ENCODE measurements at places on chromosomes 2 and 18.
A peak's percentile ranks its signal among the peaks of the same experiment; 100 is the strongest.

DNA sequence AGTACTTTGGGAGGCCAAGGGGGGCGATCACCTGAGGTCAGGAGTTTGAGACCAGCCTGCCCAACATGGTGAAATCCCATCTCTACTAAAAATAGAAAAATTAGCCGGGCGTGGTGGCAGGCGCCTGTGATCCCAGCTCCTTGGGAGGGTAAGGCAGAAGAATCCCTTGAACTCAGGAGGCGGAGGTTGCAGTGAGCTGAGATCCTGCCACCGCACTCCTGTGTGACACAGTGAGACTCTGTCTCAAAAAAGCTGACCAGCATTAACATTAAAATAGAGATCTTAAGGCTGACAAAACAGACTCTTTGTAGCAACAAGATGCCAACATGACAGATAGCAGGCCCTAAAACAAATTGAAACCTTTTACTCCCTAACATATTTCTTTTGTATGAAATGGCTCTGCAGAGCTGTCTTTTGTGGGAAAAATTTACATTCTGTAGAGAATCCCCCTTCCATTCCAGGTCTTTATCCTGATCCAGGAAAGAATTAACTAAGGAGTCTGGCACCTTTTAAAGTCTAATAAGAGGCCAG, 213.9 kb downstream of the RAB3GAP1 start:
- no peak for DNase-seq

DNA sequence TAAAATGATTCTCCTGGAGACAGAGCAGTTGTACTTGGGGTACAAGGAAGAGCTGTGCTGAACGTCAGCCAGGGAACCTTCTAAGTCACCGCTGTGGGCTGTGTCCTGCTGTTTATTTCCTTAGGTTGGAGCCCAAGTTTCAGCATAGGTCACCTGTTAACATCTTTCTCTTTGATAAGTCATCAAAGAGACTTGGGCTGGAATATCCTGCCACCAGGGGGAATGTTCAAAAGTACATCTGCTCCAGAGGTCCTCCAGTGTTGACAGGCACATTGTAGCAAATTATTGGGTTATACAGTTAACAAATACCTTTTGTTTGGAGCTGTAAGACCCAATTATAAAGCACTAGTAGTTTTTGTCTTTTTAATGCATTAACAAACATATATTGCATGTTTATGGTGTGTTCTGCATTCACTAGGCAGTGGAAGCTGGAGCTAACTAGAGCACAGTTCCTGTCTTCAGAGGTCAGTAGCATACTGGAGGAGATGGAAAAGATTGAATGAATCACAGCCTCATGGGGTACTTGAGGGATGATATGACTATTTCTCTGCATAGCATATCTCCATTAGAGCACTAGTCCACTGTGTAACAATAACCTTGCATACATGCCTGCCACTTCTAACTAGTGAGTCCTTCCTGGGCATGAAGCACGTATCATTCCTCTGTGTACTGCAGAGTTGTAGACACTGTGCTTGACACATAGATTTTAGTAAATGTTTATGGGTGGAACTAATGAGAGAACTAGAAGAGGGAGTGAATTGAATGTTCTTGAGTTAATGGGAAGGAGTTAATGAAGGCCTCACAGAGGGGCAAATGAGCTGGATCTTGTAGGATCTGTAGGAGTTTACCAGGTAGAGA, 182.1 kb downstream of the AGAP1 start:
- no peak for DNase-seq

DNA sequence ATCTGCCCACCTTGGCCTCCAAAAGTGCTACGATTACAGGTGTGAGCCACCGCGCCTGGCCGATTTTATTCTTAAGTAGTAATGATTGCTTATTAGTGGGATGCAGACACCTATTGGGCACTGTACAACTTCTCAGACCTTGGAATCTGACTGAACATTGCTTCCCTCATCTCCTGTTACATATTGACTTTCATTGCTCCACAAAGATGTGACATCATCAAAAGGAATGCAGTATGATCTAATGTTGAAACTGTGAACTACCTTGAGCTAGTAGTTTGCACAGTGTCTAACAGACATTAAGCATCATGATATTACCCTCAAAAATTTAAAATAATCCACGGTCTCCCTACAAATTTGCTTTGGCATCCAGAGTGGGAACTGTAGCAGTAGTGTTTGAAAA, 109.8 kb upstream of the SIX2 start:
- DNase-seq = peak; percentile 34

- no peak for DNase-seq
Measured at GRCh38 chr2:200584639-200585038, 1.2 kb upstream of the AOX1 start.

GRCh38 chr2:205022841-205023240, 477.6 kb downstream of the PARD3B start:
- no peak for DNase-seq
